ENCODE measurements at places on chromosomes 4 and X. TPM values are rescaled to one million over a fixed set of nuclear protein-coding genes. Genes with fewer than 3 reads are reported as not detected.

Gene CLIC2
- 0.39 TPM for total RNA-seq

DNA sequence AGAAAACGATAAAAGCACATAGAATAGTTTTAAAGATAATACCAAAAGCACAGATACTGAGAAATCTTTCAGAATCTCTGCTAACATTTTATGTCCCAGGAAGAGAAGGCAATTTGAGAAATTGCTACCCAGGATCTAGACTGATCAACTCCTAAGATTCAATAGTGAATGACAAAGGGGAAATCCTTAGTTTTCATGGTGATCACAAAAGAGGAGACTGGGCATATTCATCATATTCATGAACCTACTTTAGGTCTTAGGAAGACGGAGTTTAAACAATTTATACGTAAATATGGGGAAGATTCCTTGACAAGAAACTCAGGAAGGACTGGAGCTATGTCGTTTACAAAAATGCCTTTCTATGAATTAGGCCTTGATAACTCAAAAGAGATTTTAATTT, 87.3 kb downstream of the SHISA3 start:
- no peak for DNase-seq

Gene ADH1A
- not detected for total RNA-seq

Gene MEPE
- total RNA-seq = not detected

- DNase-seq = no peak
These were observed 617.7 kb upstream of the SMIM31 start for GRCh38 chr4:164136180-164136616.

Gene MSX1
- total RNA-seq = not detected

GRCh38 chr4:164765833-164766232, 11.9 kb downstream of the SMIM31 start:
- DNase-seq = no peak

- no peak for DNase-seq
These were observed 452.4 kb downstream of the BCOR start for GRCh38 chrX:39645178-39645895.

- DNase-seq = no peak
These were observed 49.8 kb downstream of the TMEM144 start for GRCh38 chr4:158259955-158260575.

DNA sequence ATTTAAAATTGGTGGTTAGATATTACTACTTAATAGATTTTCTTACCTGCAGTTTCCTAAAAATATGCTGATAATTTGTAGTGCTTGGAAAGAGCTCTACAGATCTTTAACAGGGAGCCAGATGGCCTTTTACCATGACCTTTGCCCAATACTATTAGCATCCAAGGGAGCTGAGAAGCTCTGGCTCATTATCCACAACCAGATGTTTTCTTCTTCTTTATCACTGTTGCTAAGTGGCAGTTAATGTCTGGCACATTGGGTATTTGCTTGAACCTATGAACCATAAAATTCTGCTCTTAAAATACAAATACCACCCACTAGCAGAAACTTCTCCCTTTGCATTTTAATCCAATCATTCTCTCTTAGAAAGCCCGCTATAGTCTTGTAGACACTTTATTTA, 1480.3 kb downstream of the C4orf33 start:
- no peak for DNase-seq

GRCh38 chrX:24243188-24243587, 70.7 kb downstream of the SUPT20HL2 start:
- no peak for DNase-seq

DNA sequence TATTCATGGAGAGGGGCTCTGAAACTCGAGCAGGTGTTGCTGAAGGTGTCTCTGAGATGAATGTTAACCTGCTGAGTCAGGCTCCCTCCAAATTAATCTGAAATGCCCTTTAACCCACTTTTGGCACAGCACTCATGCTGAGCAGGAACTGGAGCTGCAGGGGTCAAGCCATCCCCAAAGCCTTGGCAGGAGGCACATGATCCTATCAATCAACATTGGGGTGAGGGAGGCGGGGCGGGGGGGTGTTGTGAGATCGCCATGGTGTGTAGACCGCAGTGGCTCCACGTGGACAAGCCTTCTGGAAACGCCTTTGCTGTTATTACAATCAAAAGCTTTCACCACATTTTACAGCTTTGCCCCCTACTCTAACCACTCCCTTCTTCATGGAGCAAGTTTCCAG, 16.5 kb downstream of the ENPP6 start:
- no peak for DNase-seq

Gene GUCY1B1
- total RNA-seq = 15.3 TPM

DNA sequence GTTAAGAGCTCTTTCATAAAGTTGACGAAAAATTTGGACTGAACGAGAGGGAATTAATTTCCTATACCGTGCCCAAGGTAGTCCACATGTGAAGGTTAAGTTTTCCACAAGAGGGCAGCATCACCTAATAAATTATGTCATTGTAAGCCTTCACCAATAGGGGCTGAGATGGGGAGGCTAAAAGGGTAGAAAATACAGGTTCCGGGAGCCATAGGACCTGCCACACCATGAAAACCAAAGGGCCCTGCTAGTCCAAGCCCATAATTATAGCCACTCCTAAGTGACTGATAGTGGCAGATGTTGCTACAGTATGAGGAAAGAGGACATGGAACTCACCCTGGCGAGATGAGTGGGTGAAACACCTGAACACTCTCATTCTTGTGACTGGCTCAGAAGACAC, 122.2 kb downstream of the SHROOM4 start:
- DNase-seq = no peak

GRCh38 chr4:146029939-146030710, 91.5 kb upstream of the ZNF827 start:
- DNase-seq = no peak

- no peak for DNase-seq
These were observed 31.1 kb downstream of the CEP44 start for GRCh38 chr4:174314770-174315169.

DNA sequence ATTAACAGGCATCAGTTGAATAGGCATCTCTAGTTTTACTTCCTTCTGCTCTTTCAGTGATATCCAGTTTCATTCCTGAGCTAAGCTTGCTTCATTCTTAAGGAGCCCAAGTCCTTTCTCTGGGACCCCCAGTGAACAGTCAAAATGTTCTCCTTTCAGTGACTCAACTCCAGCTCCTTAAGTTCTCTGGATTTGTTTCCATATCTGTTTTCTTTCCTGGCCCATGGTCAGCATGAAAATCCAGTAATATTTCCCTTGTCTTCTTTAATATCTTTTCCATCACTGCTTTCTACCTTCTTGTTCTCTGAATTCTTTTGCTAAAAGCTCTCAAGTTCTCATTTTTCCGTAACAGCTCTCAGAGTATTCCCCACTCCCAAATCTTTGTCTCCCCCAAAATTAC, 25.5 kb downstream of the ADGRL3 start:
- no peak for DNase-seq

GRCh38 chr4:3475041-3475712, 12.1 kb downstream of the DOK7 start:
- no peak for DNase-seq

DNA sequence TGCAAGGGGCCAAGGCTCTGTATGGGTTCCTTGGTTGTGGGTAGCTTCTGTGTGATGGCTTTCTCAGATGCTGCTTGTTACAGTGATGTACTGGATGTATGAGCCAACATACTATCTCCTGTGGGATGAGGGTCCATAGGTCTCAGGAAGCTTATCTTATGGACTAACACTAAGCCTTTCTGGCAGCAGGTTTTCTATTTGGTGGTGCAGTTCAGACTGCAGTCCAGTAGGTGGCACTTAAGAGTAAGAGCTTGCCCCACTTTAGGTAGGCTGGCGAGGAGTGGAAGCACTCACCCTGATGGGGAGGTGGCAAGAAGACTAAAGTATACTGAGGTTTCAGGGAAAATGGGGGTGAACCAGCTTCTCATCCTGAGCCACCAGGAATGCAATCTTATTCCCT, 306.7 kb upstream of the MAOA start:
- peak; percentile 5 for DNase-seq

Gene GAGE1
- total RNA-seq = not detected

GRCh38 chrX:1542994-1543725, 6.2 kb upstream of the P2RY8 start:
- no peak for DNase-seq

DNA sequence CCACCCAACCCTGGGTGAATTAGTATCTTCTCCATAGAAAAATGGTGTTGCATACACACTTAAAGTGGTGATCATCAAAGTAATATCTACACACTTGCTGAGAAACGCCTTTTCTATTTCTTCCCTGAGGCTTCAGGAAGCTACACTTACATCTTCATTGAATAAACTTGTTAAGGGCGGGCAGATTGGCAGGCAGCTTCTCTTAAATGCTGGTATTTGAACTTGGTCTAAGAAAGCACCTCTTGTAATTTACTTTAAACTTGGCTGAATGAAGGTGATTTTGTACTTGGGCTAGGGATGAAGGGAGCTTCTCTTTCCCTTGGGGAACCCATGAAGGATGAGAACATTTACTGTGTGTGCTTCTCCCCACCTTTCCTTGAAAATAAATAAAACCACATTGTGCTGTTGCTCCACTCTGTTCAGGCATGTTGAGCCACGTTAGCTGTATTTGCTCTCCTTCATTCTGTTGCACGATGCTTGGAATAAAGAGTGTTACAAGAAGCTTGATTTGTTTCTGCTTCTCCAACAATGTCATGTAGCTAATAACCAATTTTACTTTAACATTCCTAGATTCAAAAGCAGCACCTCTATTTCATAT, 430.1 kb downstream of the ANKRD50 start:
- DNase-seq = no peak

Gene POU3F4
- total RNA-seq = not detected

- DNase-seq = no peak
These were observed 614.6 kb downstream of the PPP4R3C start for GRCh38 chrX:26848511-26848910.

Gene YTHDC1
- total RNA-seq = 258 TPM

DNA sequence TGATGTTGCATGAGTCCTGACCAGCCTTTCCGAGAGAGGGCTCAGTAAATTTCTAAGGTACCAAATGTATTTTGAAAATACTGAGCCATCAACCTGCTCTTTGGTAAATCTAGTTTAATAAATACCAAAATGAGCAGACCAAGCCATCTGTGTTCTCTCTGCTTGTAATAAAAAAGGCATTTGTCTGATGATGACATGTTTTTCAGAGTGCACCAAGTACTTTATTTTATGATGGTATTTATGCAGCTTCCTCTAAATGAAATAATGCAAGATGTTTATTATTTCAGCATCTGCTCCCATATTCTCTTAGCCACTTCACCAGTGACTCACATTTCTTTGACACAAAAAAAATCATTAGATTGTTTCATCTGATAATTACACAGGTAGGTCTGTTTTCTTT, 700.5 kb downstream of the TRIML1 start:
- no peak for DNase-seq

Gene TEX13D
- total RNA-seq = not detected

- DNase-seq = no peak
These were observed 23.8 kb downstream of the GPRASP3 start for GRCh38 chrX:102744307-102744706.

Gene NDST4
- total RNA-seq = not detected

GRCh38 chrX:45799576-45799975, 598.9 kb upstream of the DIPK2B start:
- no peak for DNase-seq

GRCh38 chrX:29662759-29663503, 552.4 kb upstream of the MAGEB2 start:
- DNase-seq = no peak

DNA sequence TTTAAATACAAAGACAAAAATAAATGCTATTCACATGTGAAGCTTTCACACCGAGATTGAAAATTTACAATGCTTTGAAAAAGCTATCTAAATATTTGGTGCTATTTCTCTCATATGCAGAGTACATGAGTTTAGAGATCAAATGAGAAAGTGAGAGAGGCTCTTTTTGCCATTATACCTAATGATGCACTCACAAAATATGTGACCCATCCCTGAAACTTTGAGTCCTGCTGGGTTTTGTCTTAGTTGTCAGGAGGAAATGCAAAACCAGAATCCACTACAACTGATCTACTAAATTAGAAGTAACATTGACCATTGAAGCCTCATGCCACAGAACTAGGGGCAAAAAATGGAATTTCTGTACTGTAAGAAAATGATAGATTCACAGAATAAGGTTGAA, 251.7 kb downstream of the MAPK10 start:
- no peak for DNase-seq

- DNase-seq = no peak
These were observed 24.3 kb downstream of the SHROOM3 start for GRCh38 chr4:76459291-76459723.

Gene BTK
- total RNA-seq = 10.0 TPM

Gene ETFDH
- total RNA-seq = 16.0 TPM

DNA sequence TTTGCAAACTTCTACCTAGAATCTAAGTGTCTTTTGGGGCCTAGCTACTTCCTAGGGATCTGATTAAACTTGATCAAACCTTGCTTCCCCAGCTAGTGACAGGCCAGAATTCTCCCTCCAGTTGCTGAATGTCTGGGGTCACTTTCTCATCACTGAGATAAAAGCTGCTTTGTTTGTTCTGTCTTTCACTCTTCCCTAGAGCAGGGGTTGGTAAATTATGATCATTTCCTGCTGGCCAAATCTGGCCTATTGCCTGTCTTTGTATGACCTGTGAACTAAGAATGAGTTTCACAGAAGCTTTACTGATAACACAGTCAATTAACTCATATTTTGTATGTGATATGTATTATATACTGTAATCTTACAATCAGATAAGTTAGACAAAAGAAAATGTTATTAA, 157.8 kb upstream of the AADAT start:
- DNase-seq = no peak

Gene CSN1S1
- total RNA-seq = not detected

GRCh38 chr4:38145033-38145678, 185.0 kb downstream of the PTTG2 start:
- DNase-seq = no peak

- no peak for DNase-seq
These were observed 62.4 kb upstream of the PPARGC1A start for GRCh38 chr4:23952258-23952657.

GRCh38 chr4:7252510-7253340, 60.4 kb downstream of the SORCS2 start:
- DNase-seq = no peak

- no peak for DNase-seq
These were observed 175.1 kb downstream of the FHIP1A start for GRCh38 chr4:151584101-151584500.

DNA sequence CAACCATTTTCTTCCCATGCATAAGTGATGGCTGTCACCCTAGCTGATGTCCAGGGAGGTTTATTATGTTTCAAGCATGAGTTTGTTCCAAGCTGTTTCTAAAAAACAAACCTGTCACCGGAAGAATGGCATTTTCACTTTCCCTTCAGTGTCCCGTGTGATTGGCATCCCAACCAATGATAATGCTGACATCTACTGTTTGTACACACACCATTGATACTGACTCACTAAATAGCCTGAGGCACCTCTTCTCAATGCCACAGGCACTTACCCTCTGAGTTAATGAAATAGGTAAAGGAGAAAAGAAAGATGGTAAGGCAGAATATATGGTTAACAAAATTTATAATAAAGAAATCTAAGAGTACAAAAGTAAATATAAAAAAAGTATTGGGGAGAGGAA, 23.1 kb upstream of the VCX2 start:
- DNase-seq = no peak

Gene TXLNG
- 19.9 TPM for total RNA-seq

Data from T-helper 17 cell (primary cell).